Activated CD4-positive, alpha-beta T cell treated with anti-CD3 and anti-CD28 coated beads for 24 hours (primary cell): ENCODE measurements at places on chromosomes 1 and 21.

DNA sequence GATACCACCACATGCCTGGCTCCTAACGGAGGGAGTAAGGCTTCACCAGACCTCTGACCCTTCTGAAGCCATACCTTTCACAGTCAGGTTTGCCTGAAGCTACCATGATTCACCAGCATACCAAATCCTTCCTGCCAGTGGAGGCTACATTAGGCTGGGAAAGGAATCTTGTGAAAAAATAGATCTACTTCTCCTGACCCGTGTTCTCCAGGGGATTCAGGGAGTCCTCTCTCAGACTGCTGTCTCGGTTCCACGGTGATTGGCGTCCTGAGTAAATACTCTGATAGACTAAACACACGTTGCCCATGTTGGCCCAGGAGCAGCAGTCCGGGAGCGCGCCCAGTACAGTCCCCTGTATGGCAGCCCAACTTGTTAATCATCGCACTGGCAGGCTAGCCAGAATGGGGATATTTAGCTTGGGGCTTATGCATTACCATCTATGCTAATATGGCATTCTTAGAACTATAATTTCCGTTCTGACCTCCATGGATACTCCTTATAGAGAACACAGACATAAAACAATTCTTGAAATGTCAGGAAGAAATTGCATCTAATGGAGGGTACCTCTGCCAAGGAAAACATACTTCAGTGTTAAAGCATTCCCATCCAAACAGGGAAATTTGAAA, 173.2 kb downstream of the ROR1 start:
- DNase-seq: no peak

- DNase-seq: no peak
Observed at GRCh38 chr1:67973051-67973450, 77.4 kb downstream of the DIRAS3 start.

DNA sequence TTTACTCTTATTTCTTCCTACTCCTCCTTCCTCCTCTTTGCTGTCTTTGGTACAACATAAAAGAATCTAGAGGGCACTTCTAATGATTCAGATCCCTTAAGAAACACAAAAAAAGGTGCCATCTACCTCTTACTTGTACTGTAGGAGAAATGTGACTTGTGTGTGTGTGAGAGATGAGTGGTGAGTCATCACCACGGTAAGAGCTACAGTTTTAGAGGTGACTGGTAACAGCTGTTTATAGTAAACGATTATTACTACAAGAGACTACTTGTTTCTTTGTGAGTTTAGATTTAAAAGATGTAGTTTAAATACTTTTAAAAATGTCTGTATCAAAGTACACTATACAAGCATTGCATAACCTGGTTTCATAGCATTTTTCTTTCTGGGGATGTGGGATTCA, 40.4 kb downstream of the SLC35D1 start:
- no peak for DNase-seq

DNA sequence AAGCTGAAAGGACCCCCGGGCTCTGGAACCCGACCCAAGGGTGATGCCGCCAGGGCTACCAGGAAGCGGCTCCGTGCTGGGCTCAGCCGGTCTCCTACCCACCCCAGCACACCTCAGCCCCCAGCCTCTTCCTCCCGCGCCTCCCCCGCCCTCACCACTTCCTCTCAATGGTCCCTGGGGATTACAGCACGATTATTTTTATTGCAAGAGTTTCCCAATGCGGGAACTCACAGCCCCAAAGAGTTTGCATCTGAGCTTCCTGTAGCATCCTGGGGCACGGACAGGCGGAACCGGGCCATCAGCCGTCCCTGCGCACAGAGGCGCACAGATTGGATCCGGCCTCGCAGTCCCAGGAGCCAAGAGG, 8.7 kb upstream of the SLX9 start:
- DNase-seq: no peak

DNA sequence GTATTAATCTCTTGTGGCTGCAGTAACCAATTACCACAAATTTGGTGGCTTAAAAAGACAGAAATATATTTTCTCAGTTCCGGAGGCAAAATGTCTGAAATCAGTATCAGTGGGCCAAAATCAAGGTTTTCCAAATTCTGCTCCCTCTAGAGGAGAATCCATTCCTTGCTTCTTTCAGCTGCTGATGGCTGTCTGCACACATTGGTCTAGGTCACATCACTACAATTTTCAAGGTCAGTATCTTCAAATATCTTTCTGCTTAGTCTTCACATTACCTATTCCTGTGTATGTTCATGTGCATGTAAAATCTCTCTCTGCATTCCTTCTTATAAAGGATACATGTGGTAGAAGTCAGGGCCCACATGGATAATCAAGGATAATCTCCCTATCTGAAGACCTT, 999.4 kb downstream of the KCNT2 start:
- DNase-seq: no peak

- DNase-seq: no peak
Observed at GRCh38 chr1:207342332-207342731, 20.9 kb downstream of the CD55 start.

DNA sequence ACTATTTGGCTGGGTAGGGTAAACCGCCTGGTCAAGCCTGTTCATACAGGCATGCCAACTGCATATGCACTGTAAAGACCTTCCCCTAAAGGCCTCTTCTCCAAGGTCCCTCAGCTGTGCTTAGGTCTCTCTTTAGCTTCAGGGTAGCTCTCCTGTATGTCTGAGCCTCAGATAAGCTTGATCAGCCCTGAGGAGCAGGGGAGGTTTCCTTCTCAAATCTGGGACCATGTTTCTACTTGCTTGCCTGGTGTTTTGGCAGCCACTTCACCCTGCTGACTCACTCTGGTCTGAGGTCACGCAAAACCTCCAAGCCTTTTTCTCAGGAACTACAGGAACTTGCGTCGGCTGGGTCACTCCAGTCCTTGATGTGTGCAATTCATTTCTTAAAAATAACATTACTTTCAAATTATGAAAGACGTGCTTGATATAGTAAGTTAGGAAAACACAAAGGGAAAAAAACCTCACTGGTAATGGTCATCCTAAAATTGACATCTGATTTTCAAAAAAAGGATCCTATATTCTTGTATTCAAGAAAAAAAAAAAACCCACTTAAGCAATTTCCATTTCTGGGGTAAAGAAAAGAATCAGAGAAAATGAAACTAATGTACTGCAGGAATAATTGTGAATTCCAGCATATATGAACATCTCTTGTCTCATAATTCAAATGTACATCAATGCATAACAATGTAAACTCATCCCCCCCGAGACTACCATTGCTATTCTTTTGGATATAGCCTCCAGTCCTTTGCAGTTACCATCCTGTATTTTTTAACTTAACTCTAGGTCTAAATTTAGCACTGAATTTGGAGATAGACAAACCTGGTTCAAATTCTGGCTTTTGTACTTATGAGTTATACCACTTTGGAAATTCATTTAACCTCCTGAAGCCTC, 24.8 kb upstream of the RNF19B start:
- peak; percentile 24 for DNase-seq
